ENCODE measurements at places on chromosomes 11 and 22.

DNA sequence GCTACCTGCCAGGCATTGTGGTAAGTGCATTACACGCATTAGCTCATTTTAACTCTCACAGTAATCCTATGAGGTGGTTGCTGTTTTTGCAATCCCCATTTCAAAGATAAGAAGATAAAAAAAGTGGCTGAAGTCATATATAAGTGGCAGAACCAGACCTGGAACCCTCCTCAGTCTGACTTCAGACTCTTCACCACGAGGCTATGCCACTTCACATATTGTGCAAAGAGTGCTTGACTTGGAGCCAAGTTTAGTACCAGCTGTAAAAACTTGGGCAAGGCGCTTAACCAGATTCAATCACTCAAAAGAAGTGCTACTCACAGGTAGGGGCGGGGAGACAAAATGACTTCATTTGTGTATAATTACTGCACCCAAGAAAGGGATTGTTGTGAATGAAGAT is 15.3 kb downstream of the BPIFC start:
- DNase-seq = no peak

DNA sequence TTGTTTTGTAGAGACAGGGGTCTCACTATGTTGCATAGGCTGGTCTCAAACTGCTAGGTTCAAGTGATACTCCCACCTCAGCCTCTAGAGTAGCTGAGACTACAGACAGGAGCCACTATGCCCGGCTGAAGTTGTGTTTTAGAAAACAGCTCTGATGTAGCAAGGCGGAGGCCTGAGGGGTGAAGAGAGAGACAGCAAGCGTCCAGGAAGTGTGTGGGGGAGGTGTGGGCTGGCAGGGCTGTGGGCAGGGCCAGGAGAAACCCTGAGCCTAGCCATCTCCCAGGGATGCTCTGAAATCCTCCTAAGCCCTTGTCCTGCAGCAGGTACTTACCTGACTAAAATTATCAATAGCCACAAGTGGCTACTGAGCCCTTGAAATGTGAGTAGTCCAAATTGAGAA is 16.1 kb upstream of the RPS3 start:
- DNase-seq = no peak

- DNase-seq = no peak
Observed at GRCh38 chr22:44025171-44026065, 1.3 kb downstream of the PARVB start.

DNA sequence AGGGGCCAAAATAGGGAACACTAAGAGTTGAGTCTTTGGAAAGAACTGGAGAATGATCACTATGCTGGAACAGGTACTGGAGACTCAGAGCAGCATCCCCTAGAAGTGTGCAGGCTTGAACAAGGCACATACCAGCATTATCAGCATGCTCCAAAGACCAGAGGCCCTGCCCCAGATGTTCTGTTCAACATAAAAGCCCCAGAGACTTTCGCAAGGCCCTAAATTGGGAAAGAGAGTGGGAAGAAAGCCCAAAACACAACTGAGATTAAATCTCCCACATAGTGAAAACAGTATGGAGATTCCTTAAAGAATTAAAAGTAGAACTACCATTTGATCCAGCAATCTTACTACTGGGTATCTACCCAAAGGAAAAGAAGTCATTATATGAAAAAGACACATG is 9.4 kb downstream of the CNGA4 start:
- DNase-seq = no peak

DNA sequence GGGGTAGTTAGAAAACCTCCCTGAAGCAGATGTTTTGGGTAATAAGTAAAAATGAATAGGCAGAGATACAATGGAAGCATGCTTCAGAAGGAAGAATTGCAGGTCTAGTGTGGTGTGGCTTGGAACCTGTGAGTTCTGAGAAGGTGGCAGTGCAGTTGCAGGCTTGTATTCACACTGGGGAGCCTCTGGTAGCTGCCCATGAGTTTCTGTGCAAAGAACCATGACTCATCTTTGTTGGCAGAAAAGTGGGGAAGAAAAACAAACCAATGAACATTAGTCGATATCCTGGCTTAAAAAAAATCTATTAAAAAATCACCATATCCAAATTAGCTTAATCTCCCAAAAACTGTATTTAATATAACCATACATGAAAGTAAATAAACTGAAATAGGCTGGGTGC is 232.6 kb downstream of the FAT3 start:
- DNase-seq = no peak

- no peak for DNase-seq
Observed at GRCh38 chr11:59207988-59208451, 4.7 kb downstream of the MPEG1 start.

GRCh38 chr11:122337704-122338103 is 221.7 kb upstream of the BLID start:
- no peak for DNase-seq

DNA sequence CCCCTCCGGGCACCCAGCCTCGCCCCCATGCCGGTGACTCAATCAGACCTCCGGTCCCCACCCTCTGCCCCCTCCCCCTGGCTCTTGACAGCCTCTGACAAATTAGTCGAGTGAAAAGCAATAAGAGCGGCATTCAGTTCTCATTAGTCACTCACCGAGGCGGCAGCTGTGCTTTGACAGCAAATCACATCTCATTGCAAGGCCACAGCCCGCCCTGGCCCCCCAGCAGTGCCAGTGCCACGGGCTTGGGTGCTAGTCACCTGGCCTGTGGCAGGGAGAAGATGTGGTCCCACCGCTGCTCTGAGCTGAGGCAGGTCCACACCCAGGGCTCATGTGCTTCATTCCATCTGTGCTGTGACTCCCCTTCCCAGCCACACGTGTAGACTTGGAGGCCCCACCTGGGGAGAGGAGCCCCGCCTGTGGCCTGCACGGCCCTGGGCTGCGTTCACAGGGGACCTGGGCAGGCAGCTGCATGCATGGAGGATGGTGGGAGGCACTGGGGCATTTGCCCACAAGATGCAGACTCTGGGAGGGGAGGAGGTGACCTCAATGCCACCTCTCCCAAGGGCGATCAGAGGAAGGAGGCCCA is 7.4 kb upstream of the TH start:
- no peak for DNase-seq

- no peak for DNase-seq
Observed at GRCh38 chr11:9301720-9302119, 12.7 kb downstream of the TMEM41B start.

DNA sequence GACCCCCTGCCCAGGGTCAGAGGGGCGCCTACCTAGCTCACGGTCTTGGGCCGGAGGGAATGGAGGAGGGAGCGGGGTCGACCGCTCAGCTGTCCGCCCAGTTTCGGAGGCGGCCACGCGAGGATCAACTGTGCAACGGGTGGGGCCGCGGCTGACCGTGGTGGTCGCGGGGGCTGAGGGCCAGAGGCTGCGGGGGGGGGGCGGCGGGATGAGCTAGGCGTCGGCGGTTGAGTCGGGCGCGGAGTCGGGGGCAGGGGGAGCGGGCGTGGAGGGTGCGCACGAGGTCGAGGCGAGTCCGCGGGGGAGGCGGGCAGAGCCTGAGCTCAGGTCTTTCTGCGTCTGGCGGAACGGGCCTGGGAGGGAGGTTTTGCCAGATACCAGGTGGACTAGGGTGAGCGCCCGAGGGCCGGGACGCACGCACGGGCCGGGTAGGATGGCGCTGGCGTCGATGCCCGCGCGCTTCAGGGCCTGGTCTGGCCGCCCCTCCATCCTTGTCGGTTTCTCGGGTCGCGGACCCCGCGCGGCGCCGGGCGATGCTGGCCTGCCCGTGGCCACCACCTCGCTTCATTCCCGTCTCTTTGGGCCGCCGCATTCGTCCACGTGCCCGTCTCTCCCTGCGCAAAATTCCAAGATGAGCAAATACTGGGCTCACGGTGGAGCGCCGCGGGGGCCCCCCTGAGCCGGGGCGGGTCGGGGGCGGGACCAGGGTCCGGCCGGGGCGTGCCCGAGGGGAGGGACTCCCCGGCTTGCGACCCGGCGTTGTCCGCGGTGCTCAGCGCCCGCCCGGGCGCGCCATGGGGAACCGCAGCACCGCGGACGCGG is at the start of gene DRD4:
Gene DRD4 (plus strand): TSS at position 759 of the 822 bp plus-strand sequence. CDS start 36 bp downstream, at position 795.
- no peak for DNase-seq

- DNase-seq = no peak
Observed at GRCh38 chr22:20904008-20904979, 12.9 kb upstream of the CRKL start.

DNA sequence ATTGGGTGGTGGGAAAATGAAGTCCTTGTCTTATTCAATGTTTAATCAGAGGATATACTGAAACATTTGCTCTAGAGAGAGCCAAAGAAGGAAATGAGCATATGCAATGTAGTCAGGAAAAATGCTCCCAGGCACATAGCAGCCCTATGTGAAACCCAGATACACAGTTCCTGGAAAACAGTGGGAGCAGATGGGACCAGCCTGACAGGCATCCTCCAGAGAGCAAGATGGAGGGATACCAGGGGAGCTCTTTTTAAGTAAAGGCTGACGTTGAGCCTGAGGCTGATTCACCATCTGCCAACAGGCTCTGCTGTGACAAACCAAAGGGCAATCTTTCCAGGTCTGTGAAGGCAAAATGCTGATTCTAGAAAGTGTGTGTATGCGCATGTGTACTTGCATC is 559.4 kb upstream of the KIRREL3 start:
- no peak for DNase-seq

DNA sequence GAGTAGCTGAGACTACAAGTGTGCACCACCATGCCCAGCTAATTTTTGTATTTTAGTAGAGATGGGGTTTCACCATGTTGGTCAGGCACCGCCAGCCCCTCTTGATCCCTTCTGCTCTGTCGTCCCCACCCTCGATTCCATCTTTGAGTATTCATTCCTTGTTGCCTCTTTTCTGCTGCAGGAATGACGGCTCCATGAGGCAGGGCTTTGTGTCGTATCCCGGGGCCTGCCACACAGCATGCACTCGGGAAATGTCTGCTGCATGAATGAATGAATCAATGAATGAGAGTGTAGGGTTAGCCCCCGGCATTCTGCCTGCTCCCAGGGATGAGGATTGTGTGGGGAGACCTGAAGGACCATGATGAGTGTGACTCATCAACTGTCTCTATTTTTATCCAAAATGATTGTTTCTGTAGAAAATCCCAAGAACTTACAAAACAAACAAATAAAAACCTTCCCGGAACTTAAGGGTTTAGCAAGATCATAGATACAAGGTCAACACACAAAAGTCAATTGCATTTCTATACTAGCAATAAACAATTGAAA is 54.6 kb upstream of the SLC22A12 start:
- DNase-seq = no peak

DNA sequence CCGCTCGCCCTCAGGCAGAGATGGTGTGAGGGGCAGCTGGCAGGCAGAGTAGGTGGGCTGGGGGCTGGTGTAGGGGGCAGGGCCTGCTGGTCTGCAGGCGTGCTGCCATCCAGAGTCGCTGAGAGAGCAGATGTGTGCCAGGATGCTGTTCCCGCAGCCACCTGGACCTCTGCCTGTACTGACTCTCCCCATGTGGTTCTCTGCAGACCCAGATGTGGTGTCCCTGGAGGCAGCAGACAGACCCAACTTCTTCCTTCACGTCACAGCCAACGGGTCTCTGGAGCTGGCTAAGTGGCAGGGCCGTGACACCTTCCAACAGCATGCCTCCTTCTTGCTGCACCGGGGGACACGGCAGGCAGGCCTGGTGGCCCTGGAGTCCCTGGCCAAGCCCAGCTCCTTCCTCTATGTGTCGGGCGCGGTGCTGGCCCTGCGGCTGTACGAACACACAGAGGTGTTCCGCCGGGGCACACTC is 58.6 kb downstream of the OTOG start:
- DNase-seq = no peak

GRCh38 chr11:76665921-76666351 is 4.6 kb downstream of the LRRC32 start:
- DNase-seq = no peak

DNA sequence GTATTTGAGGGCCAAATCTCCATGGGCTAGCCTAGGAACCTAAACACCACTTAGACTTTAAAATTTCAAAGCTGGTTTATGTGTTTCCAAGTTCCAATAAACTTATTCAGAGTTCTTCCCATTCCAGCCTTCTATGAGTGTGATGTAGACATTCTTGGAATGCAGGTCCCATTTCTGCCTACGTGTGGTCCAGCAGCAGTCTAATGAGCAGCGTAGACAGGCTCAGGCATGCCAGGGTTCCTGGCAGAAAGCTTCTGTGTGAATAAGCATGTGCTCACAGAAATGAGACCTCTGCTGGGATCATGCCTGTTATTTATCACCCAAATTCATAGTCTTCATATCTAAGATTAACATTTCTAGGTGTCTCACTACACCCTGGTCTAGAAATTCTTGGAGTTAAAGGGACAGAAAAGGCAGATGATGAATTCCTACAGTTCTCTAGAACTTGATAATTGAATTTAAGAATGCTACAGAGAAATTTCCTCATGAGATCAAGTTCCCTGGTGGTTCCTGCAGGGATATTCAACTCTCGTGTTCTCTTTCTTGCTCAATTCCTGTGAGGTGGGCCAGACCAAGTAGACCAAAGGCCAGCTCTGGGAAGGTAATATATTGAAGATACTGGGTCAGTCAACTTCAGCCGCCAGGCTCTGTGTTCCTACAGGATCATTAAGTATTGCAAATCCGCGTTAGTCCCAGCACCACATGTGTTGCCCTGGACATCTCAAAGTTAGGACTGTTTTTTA is 17.6 kb downstream of the RNF185 start:
- DNase-seq = no peak

GRCh38 chr11:120622189-120622875 is 110.8 kb downstream of the GRIK4 start:
- DNase-seq = no peak

- DNase-seq = no peak
Observed at GRCh38 chr11:124071623-124071948, 30.5 kb upstream of the OR10G7 start.

- no peak for DNase-seq
Observed at GRCh38 chr11:6427516-6427915, 8.6 kb upstream of the APBB1 start.

GRCh38 chr11:69915151-69915500 is 95.9 kb upstream of the FGF3 start:
- no peak for DNase-seq

DNA sequence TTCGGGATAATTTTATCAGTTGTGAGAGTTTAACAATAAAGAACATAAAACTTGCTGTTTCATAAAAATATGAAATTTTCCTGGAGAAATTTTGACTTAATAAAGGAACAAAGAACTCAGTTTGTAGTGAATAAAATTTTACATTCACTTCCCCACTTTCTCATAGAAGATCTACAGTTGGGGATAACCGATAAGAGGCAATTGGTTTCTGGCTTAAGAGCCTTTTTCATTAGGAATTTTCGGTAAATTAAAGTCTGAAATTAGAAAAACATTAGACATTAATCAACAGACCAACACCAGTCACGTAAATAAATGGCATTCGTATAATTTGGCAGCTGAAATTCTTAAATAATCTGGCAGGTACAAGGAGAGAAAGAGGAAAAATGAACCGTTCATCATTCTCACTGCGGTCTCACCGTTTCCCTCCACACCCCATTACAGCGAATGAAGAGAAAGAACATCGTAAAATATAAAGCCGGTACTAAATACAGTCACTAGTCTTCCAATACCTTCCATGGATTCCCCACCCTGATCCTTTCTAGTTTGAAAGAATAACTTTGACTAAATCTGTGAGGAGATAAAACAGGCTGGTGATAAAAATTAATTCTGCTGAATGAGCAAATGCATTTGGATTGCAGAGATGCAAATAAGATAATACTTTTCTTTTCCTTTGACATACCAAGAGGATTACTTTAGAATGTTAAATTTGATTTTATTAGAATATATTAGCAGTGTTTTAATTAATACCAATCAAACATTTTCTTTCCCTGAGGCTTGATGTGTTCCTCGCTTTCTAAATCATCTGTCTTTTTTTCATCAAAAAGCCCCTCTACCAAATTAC is 19.5 kb downstream of the BLID start:
- DNase-seq = no peak

GRCh38 chr11:81892770-81893635 is 840.7 kb downstream of the FAM181B start:
- no peak for DNase-seq
